ENCODE measurements at places on chromosomes 3 and 15.

GRCh38 chr3:173556546-173556945, 159.0 kb downstream of the NLGN1 start:
- DNase-seq: no peak

GRCh38 chr3:165636684-165637015, 200.6 kb downstream of the BCHE start:
- DNase-seq: no peak

- DNase-seq: no peak
Measured at GRCh38 chr15:42037656-42038055, 16.8 kb upstream of the PLA2G4E start.

GRCh38 chr15:81126892-81127291, 7.2 kb upstream of the CFAP161 start:
- DNase-seq: no peak

- DNase-seq: no peak
Measured at GRCh38 chr3:45758871-45759270, 37.5 kb downstream of the SLC6A20 start.

- DNase-seq: no peak
Measured at GRCh38 chr15:100593431-100593830, 8.6 kb downstream of the LINS1 start.

DNA sequence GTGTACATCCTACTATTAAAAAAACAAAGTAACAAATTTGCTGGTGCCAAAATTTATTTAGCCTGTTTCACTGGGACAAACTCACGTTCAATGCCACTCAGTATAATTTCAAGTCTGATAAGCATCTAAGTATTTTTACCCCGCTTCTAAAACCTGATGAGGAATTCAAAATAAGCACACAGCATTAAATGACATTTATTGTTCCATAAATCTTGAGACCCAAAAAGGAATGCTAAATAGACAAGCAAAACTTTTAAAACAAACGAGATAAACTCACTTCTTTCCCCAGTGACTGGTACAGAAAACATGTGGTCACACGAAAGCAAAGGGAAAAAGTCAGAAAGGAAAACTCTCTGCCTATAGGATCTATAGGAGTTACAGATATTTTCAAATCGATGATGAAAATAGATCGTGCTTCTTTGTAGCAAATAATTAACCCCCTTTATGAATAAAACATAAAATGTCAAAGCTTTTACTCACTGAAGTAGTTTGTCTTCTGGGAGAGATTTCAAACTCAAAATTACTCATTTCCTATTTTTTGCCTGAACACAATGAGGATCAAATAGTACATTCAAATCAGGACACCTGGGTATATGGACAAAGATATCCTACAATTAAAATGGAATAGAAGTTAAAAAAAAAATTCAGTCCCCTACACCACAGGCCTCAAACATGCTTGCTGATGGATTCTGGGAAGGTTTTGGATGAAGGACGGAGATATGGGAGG, 51.7 kb downstream of the UBP1 start:
- no peak for DNase-seq

- DNase-seq: no peak
Measured at GRCh38 chr3:52777959-52778805, 783 bp downstream of the ITIH1 start.

GRCh38 chr3:66153481-66154443, 67.0 kb upstream of the SLC25A26 start:
- no peak for DNase-seq

DNA sequence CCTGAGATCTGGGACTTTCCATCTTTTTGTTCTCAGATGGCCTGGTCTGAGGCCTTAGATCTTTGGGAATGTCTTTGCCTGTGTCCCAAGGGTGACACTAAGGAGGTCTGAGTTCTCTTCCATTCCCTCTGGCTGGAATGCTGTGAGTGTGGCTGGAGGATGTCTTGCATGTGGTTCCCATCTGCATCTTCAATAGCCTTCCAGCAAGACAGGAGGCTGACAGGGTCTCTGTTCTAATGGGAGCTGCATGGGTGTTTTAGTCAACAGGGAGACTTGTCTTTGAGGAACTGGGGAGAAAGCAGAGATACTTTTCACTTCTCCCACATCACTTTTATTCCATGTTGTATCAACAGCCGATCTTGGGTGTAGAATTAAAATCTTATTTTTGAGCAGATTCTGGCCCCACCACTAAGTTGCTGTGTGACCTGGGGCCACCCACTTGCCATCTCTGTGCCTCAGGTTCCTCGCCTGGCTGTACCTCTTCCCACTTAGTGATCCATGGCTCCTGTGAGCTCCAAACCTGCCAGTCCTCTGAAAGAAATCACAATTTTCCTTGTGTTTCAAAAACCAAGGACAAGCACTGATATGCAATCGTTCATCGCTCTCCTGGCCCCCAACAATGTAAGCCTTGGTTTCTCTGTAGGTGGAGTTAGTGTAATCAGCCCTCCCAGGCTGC, 75.2 kb downstream of the LSM3 start:
- DNase-seq: no peak

GRCh38 chr3:149343951-149344350, 10.5 kb upstream of the TM4SF18 start:
- DNase-seq: no peak

- no peak for DNase-seq
Measured at GRCh38 chr15:60390871-60391501, 6.8 kb downstream of the ANXA2 start.

GRCh38 chr3:64242435-64242834, 17.2 kb upstream of the PRICKLE2 start:
- DNase-seq: no peak

DNA sequence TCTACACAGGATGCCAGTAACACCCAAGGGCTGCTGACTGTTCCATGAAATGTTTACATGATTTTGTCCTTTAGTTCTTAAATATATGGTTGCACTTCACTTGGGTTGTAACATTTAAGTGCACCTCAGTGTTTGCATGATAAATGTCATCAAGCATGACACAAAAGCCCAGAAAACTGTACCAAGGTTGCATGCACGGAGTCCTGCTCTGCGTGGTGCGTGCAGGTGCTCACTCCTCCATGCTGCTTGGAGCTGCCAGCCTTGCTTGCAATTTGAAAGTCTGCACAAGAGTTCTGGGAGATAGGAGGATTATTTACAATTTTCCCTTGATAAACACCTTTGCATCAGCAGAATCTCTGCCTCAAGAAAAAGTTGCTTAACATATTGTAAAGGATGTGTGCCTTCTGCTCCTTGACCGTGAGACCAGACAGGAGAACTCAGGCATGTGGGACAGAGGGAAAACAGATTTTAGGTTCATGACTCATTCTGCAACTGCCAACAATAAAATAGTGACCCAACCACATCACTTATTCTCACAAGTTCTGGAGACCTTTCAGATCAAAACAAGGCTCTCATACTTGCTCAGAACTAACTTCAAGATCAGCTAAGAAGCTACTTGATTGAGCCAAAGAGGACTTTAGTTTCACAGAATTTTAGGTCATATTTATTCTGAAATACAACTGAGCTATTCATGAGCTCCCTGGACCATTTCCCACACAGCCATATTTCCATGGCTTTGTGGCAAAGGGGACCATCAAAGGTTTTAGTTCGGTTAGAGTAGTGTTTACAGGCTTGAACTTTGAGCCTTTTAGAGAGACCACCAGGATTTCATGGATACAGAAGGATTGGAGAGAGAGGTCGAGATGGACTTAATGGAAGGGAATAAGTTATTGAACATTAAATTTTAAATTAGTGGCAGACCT, 128.4 kb upstream of the ZBED2 start:
- DNase-seq: no peak

GRCh38 chr3:172467170-172467824, 19.0 kb upstream of the GHSR start:
- no peak for DNase-seq

DNA sequence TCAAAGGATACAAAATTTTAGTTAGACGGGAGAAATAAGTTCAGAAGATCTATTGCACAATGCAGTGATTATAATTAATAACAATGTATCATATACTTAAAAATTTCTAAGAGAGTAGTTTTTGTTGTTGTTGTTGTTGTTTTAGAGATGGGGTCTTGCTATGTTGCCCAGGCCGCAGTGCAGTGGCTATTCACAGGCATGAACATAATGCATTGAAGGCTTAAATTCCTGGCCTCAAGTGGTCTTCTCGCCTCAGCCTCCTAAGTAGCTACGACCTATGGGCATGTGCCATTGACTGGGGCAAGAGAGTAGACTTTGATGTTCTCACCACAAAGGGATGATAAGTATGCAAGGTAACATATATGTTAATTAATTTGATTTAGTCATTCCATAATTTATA, 7.5 kb downstream of the STRIT1 start:
- no peak for DNase-seq

- no peak for DNase-seq
Measured at GRCh38 chr3:176430244-176431037, 766.8 kb downstream of the TBL1XR1 start.

DNA sequence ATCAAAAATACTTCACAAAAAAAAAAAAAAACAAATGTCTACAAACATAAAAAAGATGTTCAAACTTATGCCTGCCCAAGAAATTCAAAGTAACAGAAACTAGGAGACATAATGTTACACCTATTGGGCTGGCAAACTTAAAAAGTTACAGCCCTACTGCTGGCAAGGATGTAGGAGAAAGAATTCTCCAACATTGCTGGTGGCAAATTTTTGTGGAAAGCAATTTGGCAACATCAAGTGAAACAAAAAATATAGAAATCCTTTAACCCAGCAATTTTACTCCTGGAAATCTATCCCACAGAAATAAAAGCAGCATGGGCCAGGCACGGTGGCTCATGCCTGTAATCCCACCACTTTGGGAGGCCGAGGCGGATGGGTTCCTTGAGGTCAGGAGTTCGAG, 73.2 kb downstream of the STAG1 start:
- DNase-seq: no peak

DNA sequence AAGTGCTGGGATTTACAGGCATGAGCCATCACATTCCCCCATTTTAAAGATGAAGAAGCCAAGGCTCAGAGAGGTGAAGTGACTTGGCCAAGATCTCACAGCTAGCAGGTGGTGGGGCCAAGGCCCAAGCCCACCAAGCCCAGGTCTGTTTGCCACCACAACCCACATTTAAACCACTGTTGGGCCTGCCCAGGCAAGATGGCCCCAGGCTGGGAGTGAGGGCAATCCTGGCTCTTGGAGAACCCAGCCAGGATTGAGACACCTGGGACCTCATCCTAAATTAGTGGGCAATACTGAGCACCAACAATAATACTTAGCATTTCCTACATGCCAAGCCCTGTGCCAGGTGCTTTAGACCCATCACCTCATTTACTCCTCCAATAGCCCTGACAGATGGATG, 6.9 kb downstream of the IGDCC3 start:
- no peak for DNase-seq

GRCh38 chr3:79947957-79948356, 180.2 kb upstream of the ROBO1 start:
- DNase-seq: no peak

GRCh38 chr3:108202834-108203233, 19.4 kb downstream of the IFT57 start:
- no peak for DNase-seq

GRCh38 chr3:37456270-37456708, 281.9 kb upstream of the LRRFIP2 start:
- no peak for DNase-seq

DNA sequence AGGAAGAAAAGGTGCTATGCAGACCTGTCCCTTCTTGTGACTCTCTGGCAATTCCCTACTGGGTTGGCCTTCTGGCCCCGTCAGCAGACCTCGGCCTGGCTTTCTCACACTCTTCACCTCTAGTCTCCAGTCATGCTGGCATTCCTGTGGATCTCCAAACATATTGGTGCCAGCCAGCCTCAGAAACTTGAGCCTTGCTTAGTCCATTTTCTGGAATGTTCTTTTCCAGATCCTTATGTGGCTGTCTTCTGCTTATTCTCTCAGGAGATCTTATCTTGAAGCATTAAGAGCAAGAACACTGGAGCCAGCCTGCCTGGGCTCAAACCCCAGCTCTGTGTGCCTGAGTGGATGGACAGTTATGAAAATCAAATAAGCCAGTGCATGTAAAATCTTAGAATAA, 88.2 kb upstream of the NTRK3 start:
- no peak for DNase-seq

DNA sequence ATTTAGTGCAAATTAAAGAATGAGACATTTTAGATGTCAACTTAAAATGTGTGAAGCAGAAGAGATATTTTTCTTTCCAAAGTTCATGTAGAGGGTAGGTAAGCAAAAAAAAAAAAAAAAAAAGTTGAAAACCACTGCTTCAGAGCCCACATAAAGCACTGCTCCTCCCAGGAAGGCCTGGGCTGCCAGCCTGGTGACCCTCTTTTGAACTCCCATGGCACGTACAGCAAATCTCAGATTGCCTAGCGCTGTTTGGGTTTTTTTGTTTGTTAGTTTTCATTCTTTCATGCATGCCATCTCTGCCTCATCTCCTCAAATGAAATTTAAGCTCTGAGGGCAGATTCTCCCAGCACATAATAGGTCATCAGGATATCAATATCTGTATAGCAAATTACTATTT, 120.1 kb downstream of the SRGAP3 start:
- DNase-seq: no peak

- DNase-seq: no peak
Measured at GRCh38 chr3:144746631-144747030, 775.0 kb downstream of the DIPK2A start.

GRCh38 chr15:66765478-66766281, 63.6 kb downstream of the SMAD6 start:
- no peak for DNase-seq

- no peak for DNase-seq
Measured at GRCh38 chr15:69853544-69853951, 244.2 kb downstream of the TLE3 start.

- no peak for DNase-seq
Measured at GRCh38 chr3:140499114-140499757, 178.6 kb upstream of the TRIM42 start.

GRCh38 chr3:64408770-64409169, 183.5 kb upstream of the PRICKLE2 start:
- DNase-seq: no peak

GRCh38 chr3:113287803-113288648, 76.7 kb downstream of the BOC start:
- peak; percentile 35 for DNase-seq

DNA sequence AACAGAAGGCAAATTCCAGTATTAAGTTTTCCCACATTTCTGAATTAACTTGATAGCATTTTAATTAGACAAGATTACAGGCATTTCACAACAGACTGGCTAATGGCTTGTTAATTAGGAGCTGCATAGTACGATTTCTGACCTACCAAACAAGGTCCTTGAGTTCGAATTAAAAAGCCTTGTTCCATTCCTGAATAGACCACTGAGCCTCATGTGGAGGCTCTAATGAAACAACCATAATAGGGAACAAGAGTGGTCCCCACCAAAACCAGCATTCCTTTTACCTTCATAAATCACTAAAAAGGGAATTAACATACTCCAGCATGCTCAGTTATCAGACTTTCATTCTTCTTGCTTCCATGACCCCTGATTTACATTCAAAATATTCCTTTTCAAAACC, 66.4 kb downstream of the PRTG start:
- DNase-seq: no peak
